T-helper 9 cell (primary cell): ENCODE measurements at places on chromosomes 1 and 21.
A peak's percentile ranks its signal among the peaks of the same experiment; 100 is the strongest.

DNA sequence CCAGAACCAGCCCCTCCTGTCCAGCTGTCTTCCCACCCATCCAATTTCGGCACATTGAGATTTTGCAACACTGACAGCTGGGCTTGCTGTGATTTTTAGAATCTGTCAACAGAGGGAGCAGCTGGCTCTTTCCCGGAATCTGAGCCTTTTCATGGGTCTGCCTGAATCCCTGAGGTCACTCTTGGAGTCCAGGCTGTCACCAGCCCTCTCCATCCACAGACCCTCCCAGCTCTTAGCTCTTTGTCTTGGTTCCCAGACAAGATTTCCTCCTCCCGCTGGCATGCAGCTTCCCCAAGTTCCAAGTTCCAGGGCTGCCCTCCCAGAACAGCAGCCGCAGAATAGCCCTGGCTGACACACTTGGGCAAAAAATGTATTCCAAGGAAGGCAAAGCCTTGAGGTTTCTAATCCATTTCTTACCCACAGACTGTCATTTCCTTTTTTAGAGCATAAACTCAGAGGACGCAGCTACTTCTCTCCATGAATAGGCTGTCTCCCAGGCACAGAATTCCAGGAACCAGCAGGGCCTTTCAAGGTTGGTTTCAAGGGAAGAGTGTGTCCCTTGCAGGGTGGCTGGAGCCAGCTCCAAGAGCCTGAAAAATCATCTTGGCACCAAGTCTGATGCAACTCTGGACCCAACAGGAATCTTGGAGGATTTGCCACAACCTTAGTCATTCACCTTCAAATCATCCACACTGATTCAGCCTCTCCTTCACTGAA is 7.1 kb upstream of the TMEM61 start:
- no peak for DNase-seq

- DNase-seq: no peak
Observed at GRCh38 chr1:152198982-152199381, 25.0 kb downstream of the HRNR start.

DNA sequence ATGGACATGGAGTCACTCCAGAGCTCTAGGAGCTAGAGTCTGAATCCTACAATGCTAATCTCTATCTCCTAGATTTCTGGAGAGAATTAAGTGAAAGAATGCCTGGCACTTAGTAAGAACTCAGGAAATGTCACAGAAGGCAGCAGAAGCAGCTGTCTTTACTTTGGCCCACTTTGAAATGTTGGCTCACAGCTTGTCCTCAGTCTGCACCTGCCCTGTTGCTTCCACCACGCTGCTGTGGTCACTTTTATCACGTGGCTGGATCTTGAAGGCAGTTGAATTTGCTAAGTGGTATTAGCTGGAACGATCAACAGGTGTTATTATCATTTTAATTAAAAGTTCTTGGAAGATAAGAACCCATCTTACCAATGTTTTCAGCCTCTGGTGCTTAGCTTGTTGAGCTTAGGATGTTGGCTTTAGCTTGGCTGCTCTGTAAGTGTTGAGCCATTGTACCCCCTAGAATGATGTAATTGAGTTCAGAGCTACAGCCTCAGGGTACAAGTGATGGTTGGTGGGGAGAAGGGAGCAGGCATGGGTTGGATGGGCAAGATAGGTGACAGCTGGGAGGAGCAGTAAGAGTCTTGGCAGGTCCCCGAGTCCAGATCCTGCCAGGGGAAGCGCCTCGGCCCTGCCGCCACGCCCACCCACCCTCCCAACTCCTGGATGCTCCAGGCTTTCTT is 41.9 kb upstream of the EPS8L3 start:
- no peak for DNase-seq

DNA sequence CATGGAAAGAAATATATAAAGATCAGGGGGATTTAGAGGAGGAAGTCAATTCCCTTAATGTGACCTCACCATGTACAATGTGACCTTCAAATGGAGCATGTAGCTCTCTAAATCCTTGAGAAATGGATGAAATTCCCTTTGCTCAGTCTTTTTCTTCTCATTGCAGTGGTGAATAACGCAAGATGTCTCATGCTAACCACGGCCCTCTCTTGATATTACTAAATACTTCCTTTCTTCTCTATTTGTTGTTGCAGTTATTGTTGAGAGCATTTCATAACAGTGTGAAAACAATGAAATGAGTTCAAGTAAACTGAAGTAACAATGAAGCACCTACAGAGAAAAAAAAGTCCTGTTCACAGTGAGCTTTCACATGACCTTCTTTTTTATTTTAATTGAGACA is 55.6 kb downstream of the ZNF281 start:
- no peak for DNase-seq

- no peak for DNase-seq
Observed at GRCh38 chr1:156319664-156320063, 18.4 kb downstream of the CCT3 start.

DNA sequence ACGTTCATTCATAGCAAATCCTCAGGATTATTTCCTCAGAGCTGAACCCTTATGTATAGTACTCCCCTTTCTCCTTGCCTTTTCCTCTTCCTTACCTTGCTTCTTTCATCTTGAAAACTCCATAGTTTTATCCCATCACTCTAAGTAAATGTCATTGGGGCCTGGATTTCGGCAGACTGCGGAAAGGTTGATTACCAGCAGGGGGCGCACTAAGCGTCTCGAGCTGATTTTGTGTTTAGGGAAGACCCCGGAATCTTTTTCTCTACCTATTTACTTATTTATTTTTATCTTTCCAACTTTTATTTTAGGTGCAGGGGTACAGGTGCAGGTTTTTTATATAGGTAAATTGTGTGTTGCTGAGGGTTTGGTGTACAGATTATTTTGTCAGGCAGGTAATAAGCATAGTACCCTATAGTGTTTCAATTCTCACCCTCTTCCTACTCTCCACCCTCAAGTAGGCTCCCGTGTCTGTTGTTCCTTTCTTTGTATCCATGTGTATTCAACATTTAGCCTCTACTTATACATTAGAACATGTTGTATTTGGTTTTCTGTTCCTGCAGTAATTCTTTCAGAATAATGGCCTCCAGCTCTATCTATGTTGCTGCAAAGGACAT is 11.4 kb upstream of the MTARC1 start:
- DNase-seq: peak; percentile 15

DNA sequence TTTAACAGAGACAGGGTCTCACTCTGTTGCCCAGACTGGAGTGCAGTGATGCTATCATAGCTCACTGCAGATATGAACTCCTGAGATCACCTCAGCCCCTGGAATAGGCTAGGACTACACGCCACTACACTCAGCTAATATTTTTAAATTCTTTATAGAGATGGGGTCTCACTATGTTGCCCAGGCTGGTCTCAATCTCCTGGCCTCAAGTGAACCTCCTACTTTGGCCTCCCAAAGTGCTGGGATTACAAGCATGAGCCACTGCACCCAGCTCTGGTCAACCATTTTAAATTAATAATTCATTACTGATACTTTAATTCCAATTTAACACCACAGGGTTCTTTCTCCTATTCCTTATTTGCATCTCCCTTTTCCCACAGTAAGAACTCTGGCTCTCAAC is 18.5 kb upstream of the EPS15 start:
- no peak for DNase-seq

- no peak for DNase-seq
Observed at GRCh38 chr1:89499320-89499719, 25.3 kb upstream of the LRRC8B start.

GRCh38 chr1:27542463-27543273 is 52.7 kb upstream of the WASF2 start:
- DNase-seq: no peak

- no peak for DNase-seq
Observed at GRCh38 chr1:110520827-110521226, 1.9 kb upstream of the KCNA10 start.

- no peak for DNase-seq
Observed at GRCh38 chr1:167602840-167603239, 27.2 kb upstream of the RCSD1 start.

GRCh38 chr1:42646056-42646455 is 12.2 kb upstream of the PPIH start:
- no peak for DNase-seq

GRCh38 chr1:169802888-169803287 is 8.2 kb upstream of the METTL18 start:
- DNase-seq: no peak

GRCh38 chr1:157404614-157405013 is 147.7 kb downstream of the FCRL5 start:
- no peak for DNase-seq

- DNase-seq: no peak
Observed at GRCh38 chr1:1426496-1427105, 5.5 kb upstream of the ANKRD65 start.
